ENCODE measurements at places on chromosomes 3 and 15. TPM values are rescaled to one million over a fixed set of nuclear protein-coding genes. Genes with fewer than 3 reads are reported as not detected.

Gene CIP2A
- total RNA-seq: 12.8 TPM

Gene RYR3
- 6.3 TPM for total RNA-seq

Gene RASA2
- total RNA-seq: 23.3 TPM

Gene NAALADL2
- 30.5 TPM for total RNA-seq

Gene NDN
- total RNA-seq: 61.5 TPM

Gene TADA3
- 20.8 TPM for total RNA-seq

Gene SLC2A2
- not detected for total RNA-seq

Gene CHRM5
- total RNA-seq: not detected

Gene PLA2G4F
- 6.8 TPM for total RNA-seq

Gene SH2D7
- not detected for total RNA-seq

Gene FRMD5
- total RNA-seq: 0.69 TPM

Gene C3orf49
- not detected for total RNA-seq

Gene ADGRG7
- 0.10 TPM for total RNA-seq

Gene SAMD7
- not detected for total RNA-seq

Gene MASP1
- 26.5 TPM for total RNA-seq

Gene GUCA1C
- not detected for total RNA-seq

Gene FAN1
- total RNA-seq: 19.4 TPM

Gene STRA6
- total RNA-seq: 0.49 TPM

Gene FYCO1
- 22.9 TPM for total RNA-seq

Gene TGFBR2
- total RNA-seq: 71.5 TPM

Gene ZNF35
- total RNA-seq: 10.8 TPM

Gene PRR20G
- total RNA-seq: not detected
